ENCODE measurements at places on chromosomes 5 and 9.

- no peak for DNase-seq
Observed at GRCh38 chr9:131296460-131296859, 6.9 kb downstream of the PLPP7 start.

- no peak for DNase-seq
Observed at GRCh38 chr5:34570721-34571676, 85.1 kb upstream of the RAI14 start.

DNA sequence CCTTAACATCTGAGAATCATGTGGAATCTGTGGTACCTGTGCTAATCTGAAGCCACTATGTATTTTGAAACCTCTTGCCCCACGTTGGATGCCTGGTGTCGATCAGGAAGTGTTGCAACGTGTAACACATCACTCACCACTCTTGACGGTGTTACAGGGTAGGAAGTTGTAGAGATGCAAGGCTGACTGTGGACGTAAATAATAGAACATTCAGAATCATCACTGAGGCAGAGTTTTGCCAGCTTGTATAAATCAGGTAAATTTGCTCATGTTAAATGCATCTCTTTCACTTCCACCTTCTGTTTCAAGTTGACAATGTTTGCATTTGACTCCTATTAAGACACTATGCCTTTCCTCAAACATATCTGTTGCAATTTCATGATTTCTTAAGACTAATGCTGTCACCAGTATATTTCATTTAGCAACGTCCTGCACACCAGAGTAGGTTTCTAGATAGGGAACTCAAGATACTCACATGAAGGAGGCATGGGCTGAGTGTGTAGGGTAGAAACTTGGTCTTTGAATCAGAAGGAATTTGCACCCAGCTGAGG is 38.1 kb downstream of the BASP1 start:
- DNase-seq = no peak

DNA sequence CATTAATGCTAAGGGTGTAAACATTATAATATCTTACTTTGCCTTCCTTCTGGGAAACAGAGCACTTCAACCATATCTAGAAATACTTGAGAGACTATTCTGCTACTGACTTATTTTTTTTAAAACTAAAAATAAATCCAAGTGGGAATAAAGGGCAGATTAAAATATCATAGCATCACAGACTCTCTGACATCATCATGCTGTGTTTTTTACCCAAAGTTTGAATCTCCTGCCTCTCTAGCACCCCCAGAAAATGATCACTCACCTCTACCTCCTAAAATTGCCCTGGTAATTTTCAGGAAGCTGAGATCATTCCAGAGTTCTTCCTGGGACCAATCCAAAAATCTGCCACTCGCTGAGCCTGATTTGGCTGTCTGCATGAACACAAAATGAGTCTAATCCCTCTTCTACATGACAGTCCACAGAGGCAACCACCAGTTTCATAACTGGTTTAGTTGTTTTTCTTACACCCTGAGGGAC is 813.8 kb upstream of the DMAC1 start:
- peak; percentile 81 for DNase-seq

- no peak for DNase-seq
Observed at GRCh38 chr9:130658893-130659698, 5.3 kb upstream of the PRDM12 start.

GRCh38 chr9:104915753-104916152 is 12.2 kb downstream of the ABCA1 start:
- DNase-seq = peak; percentile 31

DNA sequence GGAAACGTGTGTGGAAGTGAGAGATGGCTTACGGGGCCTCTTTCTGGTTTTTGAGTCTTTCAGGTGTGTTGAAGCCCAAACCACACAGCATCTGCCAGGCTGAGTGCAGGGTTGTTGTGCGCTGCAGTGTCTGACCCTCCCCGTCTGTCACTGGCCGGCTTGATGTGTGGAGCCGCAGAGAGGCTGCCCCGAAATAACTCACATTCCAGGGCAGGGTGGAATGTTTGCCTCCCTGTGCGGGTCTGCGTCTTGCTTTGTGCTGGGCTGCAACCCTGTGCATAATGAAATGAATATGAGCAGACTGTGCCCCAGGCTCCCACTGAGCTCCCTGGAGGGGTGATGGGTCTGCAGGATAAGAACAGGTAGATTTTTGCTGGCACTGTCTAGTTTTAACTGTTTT is 9.9 kb upstream of the PLEKHG4B start:
- DNase-seq = no peak

- DNase-seq = no peak
Observed at GRCh38 chr9:75156858-75157257, 68.5 kb downstream of the OSTF1 start.

DNA sequence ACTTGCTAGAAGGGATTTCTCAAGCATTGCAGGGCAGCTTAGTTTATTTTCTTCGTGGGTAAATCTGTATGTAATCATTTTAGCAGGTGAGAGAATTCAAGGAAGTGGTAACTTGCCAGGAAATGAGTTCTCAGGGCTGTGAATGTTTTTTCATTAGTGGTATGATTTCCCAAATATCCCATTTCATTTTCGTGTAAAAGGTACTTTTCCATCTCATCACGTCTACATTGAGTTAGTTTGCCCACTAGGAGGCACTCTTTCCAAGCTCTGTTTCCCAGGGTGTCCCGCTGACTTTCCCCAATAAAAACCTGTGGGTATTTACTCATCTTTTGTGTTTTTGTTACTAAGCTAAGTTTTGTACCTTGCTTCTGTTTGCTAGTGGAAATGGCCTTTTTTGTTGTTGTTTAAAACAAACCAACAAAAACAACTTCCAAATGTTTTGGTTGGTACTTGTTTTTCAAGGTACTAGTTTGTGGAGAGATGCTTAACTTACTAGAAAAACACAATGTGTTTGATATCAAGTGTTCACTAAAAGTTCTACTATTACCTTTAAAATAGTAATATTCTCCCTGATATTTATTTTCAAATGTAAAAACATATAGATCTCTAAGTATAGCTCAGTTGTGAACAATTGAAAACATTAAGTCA is 373.6 kb downstream of the ADGRV1 start:
- peak; percentile 54 for DNase-seq

GRCh38 chr5:133779828-133780475 is 167.6 kb upstream of the FSTL4 start:
- DNase-seq = no peak

GRCh38 chr5:50978924-50979323 is 312.5 kb downstream of the PARP8 start:
- no peak for DNase-seq

GRCh38 chr5:162256711-162257110 is 189.1 kb downstream of the GABRG2 start:
- DNase-seq = no peak

- no peak for DNase-seq
Observed at GRCh38 chr5:31786090-31786631, 147.2 kb downstream of the PDZD2 start.

- DNase-seq = no peak
Observed at GRCh38 chr9:77820293-77820954, 172.3 kb upstream of the GNA14 start.

- no peak for DNase-seq
Observed at GRCh38 chr9:131045300-131046092, 36.5 kb downstream of the LAMC3 start.

GRCh38 chr5:35478856-35479682 is 138.6 kb upstream of the SPEF2 start:
- DNase-seq = no peak

GRCh38 chr9:124439086-124439485 is 11.2 kb upstream of the ADGRD2 start:
- no peak for DNase-seq

- DNase-seq = no peak
Observed at GRCh38 chr5:157456301-157456700, 3.7 kb upstream of the NIPAL4 start.

GRCh38 chr9:104974053-104974962 is 46.4 kb upstream of the ABCA1 start:
- no peak for DNase-seq

- DNase-seq = peak; percentile 34
Observed at GRCh38 chr5:64462391-64462790, 43.4 kb upstream of the RGS7BP start.

GRCh38 chr5:16615741-16616535 is 859 bp downstream of the RETREG1 start:
- peak; percentile 16 for DNase-seq

GRCh38 chr5:180323160-180323559 is 30.0 kb downstream of the GFPT2 start:
- DNase-seq = no peak

DNA sequence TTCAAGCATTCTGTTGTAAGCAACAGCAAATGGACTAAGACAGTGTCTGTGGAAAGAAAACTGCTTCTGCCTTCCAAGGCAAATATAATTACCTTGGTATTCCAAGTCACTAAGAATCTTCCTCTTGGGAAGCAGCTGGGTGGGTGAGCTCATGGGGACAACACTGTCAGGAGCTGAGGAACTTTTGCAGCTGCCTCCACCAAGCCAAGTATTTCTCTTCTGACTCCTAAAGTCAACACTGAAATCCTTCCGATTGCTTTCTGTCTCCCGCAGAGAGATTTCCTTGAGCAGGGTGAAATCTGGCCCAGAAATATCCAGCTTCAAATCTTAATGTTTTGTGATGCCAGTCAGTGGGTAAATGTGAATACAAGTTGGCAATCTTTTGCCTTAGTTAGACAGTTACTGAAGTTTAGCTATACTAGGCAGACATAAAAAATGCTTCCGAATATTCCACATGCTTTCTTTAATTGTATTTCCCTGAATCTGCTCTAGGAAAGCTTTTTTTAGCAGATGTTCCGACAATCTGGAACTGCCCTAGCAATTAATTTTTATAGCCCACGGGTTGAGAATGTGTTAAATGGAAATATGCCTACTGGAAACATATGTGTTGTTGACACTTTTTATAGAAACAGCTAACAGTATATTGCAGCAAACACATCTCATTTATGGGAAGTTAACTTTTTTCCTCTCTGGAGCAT is 369.9 kb upstream of the DAB2 start:
- DNase-seq = peak; percentile 9

DNA sequence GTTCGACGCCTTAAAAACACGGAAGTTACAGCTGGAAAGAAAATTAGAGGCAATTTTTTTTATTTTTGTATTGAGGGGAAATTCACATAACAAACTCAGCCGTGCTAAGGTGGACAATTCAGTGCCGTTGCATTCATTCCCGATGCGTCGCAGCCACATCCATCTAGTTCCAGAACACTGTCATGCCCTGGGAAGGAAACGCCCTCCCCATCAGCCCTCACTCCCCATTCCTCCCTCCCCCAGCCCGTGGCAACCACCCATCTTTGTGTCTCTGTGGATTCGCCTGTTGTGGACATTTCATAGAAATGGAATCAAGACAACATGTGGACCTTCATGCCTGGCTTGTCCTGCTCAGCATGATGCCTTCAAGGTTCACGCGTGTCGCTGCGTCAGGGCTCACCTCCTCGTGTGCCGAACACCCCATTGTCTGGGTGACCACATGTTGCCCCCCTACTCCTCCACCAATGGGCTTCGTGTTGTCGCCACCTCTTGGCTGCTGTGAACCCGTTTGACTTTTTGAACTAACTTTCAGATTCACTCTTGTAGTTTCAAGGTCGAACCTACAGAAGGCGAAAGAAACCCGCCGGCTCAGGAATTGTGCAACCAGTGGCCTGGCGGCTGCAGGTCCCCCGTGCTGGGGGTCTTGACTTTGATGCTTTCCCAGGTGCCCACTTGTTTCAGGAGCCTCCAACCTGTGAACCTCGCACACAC is 17.4 kb upstream of the CAMSAP1 start:
- DNase-seq = no peak

GRCh38 chr5:52748590-52748989 is 39.1 kb upstream of the ITGA1 start:
- DNase-seq = no peak

GRCh38 chr5:147949711-147950573 is 43.6 kb upstream of the C5orf46 start:
- peak; percentile 78 for DNase-seq

DNA sequence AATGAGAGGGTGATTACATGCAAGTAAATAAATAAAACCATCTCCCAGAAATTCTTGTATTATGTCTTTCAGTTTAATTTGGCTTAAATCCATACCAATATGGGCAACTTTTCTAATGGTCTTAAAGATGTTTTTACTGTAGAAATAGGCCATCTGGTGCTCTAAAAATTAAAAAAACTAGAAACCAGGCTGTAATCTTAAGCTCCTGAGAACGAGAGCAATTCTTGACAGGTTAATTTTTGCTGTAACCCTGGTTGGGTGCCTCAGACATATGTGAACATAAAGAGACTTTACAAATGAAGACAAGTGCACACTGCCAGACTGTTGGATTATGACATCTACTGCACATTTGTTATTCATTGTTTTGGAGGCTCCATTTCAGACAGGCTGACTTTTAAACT is 246.8 kb upstream of the DAB2 start:
- DNase-seq = peak; percentile 82

- no peak for DNase-seq
Observed at GRCh38 chr5:178468196-178468685, 122.0 kb downstream of the COL23A1 start.

DNA sequence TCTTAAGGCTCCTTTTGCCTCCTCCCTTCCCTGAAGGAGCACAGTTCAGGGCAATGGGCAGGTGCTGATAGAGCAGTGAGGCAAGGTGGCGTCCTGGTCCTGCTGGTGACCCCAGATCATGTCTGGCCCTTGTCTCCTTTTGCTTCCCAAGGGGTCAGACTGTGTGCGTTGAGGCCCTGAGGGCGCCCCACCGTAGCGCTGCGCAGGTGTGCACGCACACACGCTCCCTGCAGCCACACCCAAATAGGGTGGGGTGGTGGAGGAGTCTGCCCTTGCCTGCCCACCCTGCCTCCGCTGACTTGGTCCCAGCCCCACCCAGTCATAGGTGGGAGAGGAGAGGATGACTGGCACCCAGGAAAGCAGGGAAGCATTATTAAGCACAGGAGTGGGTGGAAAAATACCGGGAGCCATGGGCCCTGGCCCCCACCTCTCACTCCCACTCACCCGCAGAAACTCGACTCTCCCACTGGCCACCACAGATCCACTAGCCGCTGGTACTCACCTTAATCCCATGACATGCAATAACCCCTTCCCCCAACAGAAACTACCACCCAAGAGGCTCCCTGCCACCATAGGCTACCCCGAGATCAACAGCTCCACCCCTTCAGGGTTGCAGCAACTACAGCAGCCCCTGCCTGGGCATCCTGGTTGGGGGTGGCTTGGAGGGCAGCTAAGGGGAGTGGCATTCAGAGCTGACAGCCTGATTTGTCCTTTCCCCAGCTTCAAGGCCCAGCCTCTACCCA is 16.7 kb downstream of the PDLIM4 start:
- DNase-seq = no peak

DNA sequence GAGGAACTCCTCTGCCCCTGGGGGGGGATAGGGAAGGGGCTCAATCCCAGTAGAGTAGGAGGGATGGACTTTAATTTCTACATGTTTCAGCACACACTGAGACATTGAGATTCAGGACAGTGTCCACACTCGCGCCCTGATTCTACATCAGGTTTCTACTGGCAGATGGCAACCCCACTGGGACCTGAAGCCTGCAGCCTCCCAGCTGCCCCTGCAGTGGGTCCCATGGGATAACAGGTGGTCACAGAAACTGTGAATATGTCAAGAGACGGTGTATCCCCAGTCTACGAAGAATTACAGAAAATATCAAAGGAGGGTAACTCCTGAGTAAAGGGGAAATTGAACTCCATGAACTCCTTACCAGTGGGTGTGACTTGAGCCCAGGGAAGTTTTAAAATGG is 2.4 kb upstream of the TERT start:
- DNase-seq = no peak
